ENCODE measurements at places on chromosomes 7 and 10.

GRCh38 chr10:62050893-62051433 lies 149.5 kb downstream of the ARID5B start:
- DNase-seq = peak; percentile 88

GRCh38 chr10:99883523-99883922 lies 101.1 kb downstream of the ABCC2 start:
- no peak for DNase-seq

DNA sequence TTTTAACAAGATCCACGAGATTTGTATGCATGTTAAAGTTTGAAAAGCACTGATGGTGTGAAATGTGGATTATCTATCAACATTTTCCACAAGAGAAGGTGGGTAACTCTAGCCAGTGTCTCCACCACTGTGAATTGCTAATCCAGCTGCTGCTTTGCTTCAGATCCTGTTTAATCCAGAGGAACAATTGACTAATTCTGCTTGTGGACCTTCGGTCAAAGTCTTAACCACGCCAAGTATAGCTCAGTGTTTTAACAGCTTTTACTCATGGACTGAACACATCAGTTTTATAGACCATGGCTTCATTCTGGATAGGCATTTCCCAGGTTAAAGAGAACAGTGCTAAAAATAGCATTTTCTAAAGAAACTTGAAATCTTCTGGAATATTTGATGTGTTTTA lies 23.5 kb downstream of the ADK start:
- no peak for DNase-seq

GRCh38 chr7:40839881-40840280 lies 705.1 kb downstream of the SUGCT start:
- DNase-seq = no peak

DNA sequence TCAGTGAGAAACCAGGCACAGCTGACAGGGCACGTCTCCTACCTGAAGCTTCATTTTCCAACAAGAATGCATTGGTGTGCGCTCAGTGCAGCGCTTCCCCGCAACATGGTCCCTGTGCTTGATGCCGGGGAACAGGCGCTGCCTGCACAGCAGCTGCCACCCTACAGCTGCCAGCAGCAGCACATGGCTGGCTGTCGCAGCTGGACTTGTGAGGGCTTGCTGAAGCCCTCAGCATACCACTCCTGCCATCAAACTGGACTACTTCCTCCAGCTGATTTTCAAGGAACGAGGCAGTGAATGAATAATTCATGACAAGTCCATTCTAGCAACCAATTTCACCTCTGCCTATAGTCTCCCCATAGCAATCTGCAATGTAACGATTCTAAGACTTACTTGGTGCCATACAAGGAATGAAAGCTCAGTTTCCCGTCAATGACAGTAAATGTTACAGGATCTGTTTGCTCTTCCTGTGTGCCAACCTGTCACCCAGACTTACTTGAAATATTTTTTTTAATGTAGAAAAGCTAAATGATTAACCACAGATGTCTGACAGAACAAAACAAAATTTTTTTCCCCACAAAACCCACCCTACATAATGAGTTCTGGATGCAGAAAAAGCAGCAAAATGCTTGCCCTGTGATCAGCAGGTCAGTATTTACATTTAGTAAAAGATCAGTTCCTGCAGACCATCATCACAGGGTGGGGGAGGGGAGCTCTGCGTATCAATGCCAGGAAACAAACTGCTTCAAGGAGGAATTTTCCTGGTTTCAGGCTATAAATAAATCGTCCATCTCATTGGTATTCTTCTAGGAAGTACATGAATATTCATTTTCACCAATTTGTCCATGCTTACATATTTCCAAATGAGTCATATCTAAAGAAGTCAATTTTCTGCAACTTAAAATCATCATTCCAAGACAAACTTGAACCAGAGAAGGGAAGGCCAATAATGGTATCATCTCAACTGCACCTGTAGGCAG lies 140.6 kb downstream of the ALOX5 start:
- DNase-seq = no peak

- no peak for DNase-seq
Measured at GRCh38 chr7:51198654-51199053, 118.0 kb downstream of the COBL start.

DNA sequence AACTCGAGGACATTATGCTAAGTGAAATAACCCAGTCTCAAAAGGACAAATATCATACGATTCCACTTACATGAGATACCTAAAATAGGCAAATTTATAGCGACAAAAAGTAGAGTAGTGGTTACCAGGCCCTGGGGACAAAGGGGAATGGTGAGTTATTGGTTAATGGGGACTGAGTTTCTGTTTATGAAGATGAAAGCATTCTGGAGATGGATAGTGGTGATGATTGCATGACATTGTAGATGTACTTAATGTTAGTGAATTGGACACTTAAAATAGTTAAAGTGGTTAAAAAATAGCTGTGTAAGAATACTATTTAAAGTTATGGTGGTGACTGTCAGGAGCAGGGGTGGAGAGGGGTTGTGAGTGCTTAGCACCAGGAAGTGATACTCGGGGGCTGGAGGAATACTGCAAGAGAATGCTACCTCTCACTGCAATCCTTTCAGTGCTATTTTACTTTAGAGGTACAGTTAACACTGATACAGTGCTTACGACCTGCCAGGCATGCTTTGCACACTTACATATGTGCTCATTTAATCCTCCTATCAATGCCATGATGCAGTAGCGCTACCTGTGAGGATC lies 16.7 kb upstream of the TEX36 start:
- no peak for DNase-seq

Measured in stimulated activated CD4-positive, alpha-beta T cell treated with anti-CD3 and anti-CD28 coated beads, Interleukin-4, amount 100 ng/mL, for 4 hours (primary cell).